ENCODE measurements at places on chromosomes 11 and 22.
A peak's percentile ranks its signal among the peaks of the same experiment; 100 is the strongest.

DNA sequence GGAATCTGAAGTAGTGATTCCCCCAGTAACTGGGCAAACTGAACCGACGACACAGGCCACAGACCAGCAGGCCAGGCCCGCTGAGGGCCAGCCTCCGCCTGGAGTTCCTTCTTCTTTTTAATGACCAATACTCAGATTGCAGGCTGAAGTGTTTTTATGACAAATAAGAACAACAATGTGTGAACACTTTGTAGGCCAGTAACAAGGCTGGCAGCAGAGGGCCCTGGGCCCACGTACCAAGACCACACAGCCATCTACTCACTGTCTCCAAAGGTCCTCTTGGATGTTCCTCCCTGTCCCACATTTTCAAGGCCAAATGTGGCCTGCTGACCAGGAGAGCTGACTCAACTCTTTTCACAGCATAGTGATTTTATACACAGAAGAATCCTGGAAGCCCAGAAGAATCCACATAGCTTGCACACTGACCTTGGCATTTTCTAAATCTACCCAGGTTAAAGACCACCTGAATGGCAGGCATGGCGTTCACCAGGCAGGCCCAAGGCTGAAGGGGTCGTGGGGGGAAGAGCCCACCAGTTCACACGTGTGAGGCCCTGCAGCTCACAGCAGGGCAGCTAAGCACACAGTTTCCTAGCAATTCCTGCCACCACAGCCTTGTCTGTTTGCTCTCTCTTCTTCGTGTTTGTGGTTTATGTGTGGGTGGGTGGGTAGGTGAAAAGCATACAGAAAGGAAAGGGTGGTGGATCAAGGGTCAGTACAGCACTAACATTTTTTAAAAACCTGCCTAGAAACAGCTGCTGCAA, 13.3 kb downstream of the SMCO4 start:
- no peak for DNase-seq

- no peak for DNase-seq
Measured at GRCh38 chr22:23555118-23555517, 25.0 kb downstream of the IGLL1 start.

DNA sequence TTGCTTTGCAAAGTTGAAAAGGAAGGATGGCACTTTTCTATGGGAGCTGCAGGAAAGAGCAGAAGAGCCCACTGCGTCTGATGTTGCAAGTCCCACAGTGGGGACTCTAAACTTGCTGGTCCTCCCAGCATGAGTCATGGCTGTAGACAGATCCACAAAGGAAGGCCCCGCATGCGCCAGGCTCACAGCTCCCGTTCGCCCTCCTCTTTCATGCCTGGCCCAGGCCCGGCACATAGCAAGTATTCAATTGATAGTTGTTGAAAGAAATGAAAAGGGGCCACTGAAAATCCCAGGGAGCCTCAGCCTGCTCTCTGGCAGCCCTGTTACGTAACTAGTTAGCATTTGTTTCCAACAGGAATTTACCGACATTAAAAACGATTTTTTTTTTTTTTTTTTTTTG, 18.9 kb downstream of the AP1B1 start:
- no peak for DNase-seq

GRCh38 chr11:112694245-112694644, 267.0 kb upstream of the NCAM1 start:
- DNase-seq = no peak

DNA sequence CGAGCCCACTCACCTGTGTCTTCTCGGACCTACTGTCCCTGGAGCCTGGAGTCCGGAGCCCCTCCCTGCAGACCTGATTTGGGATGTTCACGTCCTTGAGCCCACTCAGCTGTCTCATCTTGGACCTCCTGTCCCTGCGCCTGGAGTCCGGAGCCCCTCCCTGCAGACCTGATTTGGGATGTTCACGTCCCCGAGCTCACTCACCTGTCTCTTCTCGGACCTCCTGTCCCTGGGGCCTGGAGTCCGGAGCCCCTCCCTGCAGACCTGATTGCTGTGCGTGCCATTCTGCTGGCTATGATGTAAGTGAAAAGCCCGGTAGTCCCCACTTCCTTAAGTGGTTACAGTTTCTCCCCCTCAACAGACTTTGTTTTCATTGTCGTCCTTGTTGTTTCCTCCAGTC, 867.1 kb downstream of the BRD1 start:
- DNase-seq = no peak

- no peak for DNase-seq
Measured at GRCh38 chr11:128334311-128335044, 252.9 kb downstream of the ETS1 start.

DNA sequence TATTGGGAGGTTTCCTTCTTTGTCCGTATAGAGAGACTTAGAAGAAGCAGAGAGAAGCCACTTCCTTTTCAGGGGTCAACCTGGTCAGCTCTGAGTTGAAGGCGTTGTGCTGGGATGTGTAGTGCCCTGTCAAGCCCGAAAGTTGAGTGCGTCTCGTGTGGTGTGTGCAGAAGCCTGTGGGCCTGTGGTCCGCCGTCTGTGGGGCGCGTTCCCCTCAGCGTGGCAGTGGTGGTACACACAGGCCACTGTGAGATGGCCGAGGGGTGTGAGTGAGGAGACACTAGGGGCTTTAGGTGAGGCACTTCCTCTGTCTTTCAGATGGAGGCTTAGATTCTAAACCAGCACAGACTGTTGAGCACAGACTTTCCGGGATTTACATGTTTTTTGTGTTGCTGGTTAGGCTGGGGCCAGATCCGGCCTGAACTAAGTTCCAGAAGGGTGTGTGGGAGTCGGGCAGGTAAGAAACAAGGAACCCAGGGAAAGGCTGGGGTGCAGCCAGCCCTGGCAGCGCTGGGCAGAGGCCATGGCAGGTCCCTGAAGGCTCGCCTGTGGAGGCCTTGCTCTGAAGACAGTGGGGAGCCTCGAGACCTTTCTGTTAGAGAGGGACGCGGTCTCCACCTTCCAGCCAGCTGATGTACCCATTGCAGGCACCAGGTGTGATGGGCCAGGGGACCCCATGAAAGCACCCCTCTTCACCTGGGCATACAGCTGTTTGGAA, 194.2 kb downstream of the TBC1D22A start:
- DNase-seq = no peak

- DNase-seq = no peak
Measured at GRCh38 chr11:44824300-44824704, 97.5 kb downstream of the TSPAN18 start.

DNA sequence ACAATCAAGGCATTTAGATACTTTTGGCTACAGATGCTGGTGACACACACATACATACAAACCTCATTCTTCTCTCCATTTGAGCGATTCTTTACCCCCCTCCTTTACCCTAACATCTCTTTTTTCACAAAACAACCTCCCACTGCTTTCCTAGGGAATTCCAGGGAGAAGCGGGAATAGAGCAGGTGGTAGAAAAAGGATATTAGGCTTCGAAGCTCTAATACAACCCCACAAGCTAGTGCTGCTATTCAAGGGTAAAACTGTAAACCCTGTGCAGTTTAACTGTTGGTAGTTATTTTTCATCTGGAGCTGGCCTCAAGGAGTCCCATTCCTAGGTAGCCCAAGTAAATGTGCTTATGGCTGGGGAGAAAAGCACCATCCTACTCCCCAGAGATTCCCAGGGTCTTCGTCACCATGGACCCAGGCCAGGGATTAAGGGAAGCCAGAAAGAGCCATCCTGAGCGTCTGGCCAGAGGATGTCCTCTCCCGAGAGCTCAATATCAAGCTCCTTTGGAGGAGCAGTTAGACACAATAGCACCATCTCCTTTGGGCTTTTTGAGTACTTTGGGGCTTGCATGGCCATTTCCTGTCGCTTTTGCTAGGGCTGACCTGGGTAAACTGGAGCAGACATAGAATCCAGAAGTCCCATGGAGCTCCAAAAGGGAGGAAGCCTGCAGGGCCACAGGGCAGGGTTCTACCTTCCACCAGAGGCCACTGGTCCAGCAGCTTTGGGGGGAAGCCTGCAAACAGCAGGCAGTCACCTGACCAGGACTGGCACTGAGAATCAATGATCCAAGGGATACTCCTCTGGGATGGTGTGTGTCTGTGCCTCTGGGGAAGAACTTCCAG, 3.1 kb downstream of the MAML2 start:
- no peak for DNase-seq

DNA sequence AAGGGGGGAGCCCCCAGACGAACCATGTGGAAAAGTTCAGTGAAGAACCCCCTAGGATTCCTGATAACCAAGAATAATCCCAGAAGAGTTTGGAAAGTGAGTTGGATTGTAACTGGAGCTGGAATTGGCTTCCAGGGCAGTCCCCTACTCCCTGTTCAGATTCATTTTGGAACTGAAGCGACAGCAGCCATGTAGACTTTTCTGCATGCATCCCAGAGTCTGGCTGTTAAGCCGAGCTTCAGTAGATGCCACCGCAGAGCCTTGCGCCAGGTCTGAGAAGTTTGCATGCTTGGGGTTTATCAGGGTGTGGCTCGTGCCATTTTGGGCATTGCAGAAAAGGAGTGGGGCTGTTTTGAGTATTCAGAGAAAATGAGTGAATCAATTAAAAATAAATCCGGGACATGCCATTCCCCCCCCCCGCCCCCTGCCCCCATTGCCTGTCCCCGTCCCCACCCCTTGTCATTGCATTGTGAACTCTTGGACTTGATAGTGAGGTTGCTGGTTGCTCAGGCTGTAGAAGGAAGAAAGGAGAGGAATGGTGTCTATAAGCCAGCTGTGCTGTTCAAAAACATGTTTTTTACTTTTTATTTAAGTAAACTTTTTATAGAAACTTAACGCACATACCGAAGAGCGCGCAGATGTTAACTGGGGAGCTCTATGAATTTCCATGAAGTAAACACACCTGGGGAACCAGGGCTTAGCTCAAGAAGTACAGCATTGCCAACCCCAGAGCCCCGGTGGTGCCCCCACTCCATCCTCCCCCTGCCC, 71.2 kb downstream of the LDLRAD3 start:
- no peak for DNase-seq

GRCh38 chr22:29073618-29074275, 912 bp downstream of the KREMEN1 start:
- DNase-seq = no peak

- no peak for DNase-seq
Measured at GRCh38 chr22:19971276-19972124, 29.9 kb upstream of the TXNRD2 start.

- peak; percentile 65 for DNase-seq
Measured at GRCh38 chr22:32796865-32797573, 4.5 kb upstream of the TIMP3 start.

- no peak for DNase-seq
Measured at GRCh38 chr11:1055990-1056771, 18.5 kb upstream of the MUC2 start.

DNA sequence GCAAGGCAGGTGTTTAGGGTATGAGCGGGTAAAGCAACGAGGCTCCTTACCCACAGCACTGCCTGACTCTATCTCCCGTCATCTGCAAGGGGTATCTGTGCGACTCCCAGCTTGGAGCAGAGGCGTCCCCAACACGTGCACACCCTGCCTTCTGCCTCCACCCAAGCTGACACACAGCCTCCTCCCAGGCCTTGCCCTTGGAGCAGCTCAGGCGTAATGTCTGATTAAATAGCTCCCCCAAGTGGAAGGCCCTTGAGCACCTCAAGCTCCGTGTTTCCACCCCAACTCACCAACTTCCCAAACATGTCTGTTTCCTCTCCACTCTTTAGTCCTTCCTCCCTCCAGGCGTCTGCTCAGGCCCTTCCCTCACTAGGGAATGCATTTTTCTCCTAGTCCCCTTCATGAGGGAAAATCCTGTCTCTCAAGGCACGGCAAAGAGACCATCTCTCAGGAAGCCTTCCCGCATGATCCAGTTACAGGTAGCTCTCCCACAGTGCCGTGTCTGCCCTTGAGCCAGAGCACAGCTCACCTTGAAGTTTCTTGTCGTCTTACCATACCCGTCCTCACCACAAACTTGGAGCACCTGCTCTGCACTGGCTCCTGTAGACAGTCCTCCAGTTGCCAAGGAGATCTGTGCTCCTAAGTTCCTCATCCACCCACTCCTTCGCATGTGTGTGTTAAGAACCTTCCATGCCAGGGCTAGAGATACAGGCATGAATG, 15.8 kb downstream of the CYB5R2 start:
- no peak for DNase-seq

DNA sequence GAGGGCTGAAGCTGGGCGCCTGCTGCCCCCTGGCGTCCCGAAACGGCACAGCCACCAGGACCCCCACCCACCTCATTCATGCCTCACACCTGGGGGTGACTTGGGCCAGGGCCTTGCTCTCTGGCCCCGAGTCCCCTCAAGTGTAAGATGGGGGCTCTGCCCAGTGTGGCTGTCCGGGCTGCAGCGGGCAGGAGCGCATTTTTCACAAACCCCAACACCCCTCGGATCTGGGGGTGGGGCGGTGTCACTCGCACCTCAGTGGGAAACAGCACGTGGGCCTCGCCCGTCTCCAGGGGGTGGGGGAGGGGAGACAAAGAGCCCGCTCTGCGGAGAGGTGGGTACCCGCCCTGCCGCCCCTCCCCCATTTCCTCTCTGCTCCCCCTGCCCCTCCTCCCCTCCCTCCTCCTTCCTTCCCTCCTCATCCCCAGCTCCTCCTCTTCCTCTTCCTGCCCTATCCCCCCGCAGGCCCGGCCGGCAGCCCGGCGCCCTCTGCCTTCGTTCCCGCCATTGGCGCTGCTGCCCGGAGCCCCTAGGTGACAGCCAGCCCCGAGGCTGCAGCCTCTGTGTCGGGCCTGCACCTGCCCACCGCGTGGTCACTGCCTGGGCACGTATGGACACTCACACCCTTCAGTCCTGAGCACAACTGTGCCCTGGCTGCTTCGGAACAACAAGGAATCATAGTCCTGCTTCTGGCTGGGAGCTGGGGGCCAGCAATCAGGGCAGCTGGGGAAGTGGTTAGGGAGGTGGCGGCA, 6.8 kb upstream of the CDKN1C start:
- peak; percentile 65 for DNase-seq

DNA sequence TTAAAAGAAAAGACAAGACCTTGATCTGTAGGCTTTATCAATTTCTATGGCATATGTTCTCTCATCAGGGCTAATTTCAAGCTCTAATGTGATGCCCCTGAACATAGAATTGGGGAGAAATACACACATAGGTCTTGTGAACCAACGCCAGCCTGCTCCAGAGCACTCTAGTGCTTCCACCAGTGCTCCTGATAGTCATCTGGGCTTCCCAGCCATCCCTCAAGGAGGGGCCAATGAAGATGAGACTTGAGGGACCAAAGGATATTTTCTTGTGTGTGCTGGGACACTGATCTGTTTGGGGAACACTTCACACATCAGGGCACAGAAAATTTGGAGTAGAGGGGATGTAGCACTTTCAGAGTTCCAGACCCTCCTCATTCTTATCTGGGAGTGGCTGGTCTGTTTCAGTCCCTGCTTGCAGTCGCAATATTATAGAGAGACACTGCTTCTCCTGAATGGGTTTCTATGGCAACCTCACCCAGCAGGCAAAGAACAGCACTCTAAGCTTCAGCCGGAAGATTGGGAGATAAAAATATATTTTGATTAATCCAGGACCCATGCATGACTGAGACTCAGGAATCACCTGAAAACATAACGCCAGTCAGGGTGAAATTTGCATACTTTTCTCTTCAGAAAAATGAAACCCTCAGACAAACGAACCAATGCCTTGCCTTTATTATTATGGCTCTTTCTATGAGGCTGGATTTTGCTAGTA, 28.4 kb upstream of the SCN3B start:
- DNase-seq = no peak

GRCh38 chr11:10891151-10891720, 33.4 kb upstream of the ZBED5 start:
- no peak for DNase-seq

- no peak for DNase-seq
Measured at GRCh38 chr11:57530215-57530595, 349 bp downstream of the TIMM10 start.
